ENCODE measurements at places on chromosomes 12 and 14. TPM values are rescaled to one million over a fixed set of nuclear protein-coding genes. Genes with fewer than 3 reads are reported as not detected.

GRCh38 chr12:66774929-66775328 lies 96.1 kb upstream of the GRIP1 start:
- no peak for DNase-seq
- no peak overlapping the region for H3K4me3 ChIP-seq
- peaks cover 20% of the 10 kb centered on the region for H3K4me1 ChIP-seq
- no peaks in the 10 kb centered on the region for H3K36me3 ChIP-seq
- H3K27me3 ChIP-seq = no peaks in the 10 kb centered on the region
- no peak overlapping the region for H3K27ac ChIP-seq

- DNase-seq = no peak
- H3K36me3 ChIP-seq = peaks cover 41% of the 10 kb centered on the region
- peaks cover 17% of the 10 kb centered on the region for H3K4me1 ChIP-seq
- no peak overlapping the region for H3K4me3 ChIP-seq
- no peak overlapping the region for H3K27ac ChIP-seq
Measured at GRCh38 chr14:21431126-21431525, 24.8 kb downstream of the CHD8 start.

DNA sequence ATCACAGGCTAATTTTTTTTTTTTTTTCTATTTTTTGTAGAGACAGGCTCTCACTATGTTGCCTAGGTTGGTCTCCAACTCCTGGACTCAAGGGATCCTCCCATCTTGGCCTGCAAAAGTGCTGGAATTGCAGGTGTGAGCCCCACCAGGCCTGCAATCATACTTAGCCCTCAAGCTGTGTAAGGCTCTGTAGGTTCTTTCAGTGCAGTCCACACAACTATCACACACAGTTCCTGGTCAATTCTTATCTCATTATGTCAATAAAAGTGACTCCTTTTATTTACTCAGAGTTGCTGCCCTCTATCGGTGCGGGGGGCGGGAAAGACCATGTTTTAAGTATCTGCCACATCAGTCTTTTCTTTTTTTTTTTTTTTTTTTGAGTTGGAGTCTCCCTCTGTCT lies 29.0 kb downstream of the SLC2A3 start:
- no peak for DNase-seq
- H3K4me3 ChIP-seq = no peak overlapping the region
- H3K36me3 ChIP-seq = no peaks in the 10 kb centered on the region
- H3K4me1 ChIP-seq = peaks cover 16% of the 10 kb centered on the region
- H3K27me3 ChIP-seq = no peaks in the 10 kb centered on the region
- H3K27ac ChIP-seq = no peak overlapping the region

IAPP gene
- total RNA-seq = not detected

DNA sequence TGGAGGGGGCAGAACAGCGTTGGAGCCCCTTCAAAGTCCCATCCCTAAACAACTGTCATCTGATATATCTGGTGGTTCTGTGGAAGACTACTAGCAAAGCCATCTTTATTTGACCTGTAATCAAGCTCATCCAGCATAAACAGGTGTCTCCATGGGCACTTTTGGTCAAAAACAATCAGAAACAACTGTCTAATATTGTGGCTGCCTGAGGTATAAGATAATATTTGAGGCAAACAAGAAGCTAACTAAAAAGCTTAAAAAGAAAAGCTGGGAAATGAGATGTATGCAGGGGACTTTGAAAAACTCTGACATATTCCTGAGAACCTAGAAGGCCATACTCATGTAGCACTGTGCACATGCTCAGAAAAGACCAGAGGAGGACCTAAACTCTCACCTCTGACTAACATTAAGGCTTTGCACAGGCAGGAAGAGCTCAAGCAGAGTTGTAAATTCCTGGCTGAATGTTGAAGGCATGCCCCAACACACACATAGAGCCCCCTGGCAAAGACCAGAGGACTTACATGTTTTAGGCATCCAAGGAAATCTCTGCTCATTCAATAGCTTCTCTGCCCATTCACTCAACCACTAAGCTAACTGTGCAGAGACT lies 27.2 kb upstream of the AP4S1 start:
- H3K4me3 ChIP-seq = no peak overlapping the region
- DNase-seq = no peak
- H3K27ac ChIP-seq = no peak overlapping the region
- H3K27me3 ChIP-seq = no peaks in the 10 kb centered on the region

EFCAB11 gene
- total RNA-seq = 9.9 TPM

- H3K4me3 ChIP-seq = no peak overlapping the region
- H3K4me1 ChIP-seq = peaks cover 6% of the 10 kb centered on the region
- H3K36me3 ChIP-seq = peaks cover 3% of the 10 kb centered on the region
- H3K27ac ChIP-seq = no peak overlapping the region
- peaks cover 2% of the 10 kb centered on the region for H3K27me3 ChIP-seq
Measured at GRCh38 chr14:103165323-103165722, 42.1 kb downstream of the TNFAIP2 start.

ALX1 gene
- total RNA-seq = 12.4 TPM

GRCh38 chr12:99976762-99977161 lies 8.0 kb downstream of the ANKS1B start:
- DNase-seq = no peak
- H3K27ac ChIP-seq = no peak overlapping the region
- H3K4me1 ChIP-seq = peaks cover 7% of the 10 kb centered on the region
- H3K4me3 ChIP-seq = no peak overlapping the region

CIPC gene
- total RNA-seq = 22.9 TPM

SDSL gene
- total RNA-seq = 11.6 TPM

PTPRO gene
- 2.1 TPM for total RNA-seq

DNA sequence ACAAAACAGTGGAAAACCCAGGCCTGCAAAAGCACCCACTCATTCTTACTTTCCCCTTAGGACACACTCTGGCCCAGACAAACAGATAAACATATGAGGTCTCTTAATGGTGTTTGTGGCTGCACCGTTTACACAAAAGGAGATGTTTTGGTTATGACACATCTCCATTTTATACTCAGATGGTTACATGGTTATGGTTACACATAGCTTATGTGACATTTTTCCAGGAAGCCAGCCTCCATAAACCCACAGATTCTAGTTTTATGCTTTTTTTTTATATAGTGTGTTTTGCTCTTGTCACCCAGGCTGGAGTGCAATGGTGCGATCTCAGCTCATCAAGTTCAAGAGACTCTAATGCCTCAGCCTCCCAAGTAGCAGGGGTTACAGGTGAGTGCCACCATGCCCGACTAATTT lies 3.5 kb upstream of the KLRD1 start:
- H3K4me1 ChIP-seq = no peaks in the 10 kb centered on the region
- no peak overlapping the region for H3K27ac ChIP-seq
- H3K4me3 ChIP-seq = no peak overlapping the region
- H3K36me3 ChIP-seq = peaks cover 2% of the 10 kb centered on the region
- no peak for DNase-seq

GRIP1 gene
- total RNA-seq = 89.3 TPM

BBS10 gene
- total RNA-seq = 10.6 TPM

- no peaks in the 10 kb centered on the region for H3K27me3 ChIP-seq
- H3K4me3 ChIP-seq = peak within 1 kb of the TSS; percentile 72
- H3K36me3 ChIP-seq = peaks cover 11% of the 10 kb centered on the region
Measured at GRCh38 chr14:91113829-91114078, at the start of gene DGLUCY. Gene DGLUCY, plus strand, starts transcription at chr14:91114073. Its CDS starts 46,222 bp downstream, at chr14:91160295.

P2RX2 gene
- total RNA-seq = 8.6 TPM

DNA sequence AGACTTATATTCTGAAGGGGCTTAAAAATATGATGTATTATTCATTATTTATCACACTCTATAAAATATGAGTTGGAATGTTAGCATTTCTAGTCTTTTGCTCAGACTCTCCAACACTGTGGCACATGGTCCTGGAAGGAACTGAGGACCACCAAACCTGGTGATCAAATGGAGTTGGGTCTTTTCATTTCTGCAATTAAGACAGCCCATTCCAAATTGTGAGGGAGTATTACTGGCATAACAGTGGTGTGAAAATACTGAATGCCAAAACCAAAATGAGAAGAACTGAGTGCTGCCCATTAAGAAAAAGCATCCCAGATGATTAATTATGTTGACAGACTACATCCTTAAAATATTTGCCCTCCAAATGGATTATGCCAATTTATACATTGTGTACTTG lies 90.8 kb downstream of the NPAS3 start:
- H3K4me3 ChIP-seq = no peak overlapping the region
- H3K27ac ChIP-seq = no peak overlapping the region
- no peak for DNase-seq
- H3K27me3 ChIP-seq = no peaks in the 10 kb centered on the region

DNA sequence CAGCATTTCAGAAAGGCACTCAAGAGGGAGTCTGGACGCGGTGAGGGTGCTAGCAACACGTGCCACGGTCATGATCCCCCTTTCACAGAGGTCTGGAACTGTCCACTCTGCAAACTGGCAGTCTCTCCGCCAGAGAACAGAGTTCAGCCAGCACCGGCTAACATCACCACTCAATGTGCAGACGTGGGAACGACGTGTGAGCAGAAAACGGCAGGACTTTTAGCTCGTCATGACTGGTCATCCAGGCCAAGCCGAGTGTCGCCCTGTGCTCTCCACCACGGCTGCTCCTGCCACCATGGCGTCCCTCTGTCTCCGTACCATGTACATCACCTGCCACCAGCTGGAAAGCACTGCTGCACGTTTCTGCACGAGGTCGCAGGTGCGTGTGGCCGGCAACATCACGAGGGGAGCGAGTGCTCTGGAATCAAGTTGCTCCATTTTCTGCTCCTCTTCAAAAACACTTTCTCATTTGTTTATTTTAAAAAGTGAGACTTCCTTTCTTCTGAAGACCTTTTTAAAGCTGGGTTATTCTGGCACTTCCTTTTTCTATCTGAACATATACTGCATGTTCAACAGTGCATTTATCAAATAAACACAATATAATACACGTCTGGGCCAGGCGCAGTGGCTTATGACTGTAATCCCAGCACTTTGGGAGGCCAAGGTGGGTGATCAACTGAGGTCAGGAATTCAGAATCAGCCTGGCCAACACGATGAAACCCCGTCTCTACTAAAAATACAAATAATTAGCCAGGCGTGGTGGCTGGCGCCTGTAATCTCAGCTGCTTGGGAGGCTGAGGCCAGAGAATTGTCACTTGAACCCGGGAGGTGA lies 28.0 kb downstream of the SLC15A4 start:
- H3K36me3 ChIP-seq = peaks cover 63% of the 10 kb centered on the region
- no peak overlapping the region for H3K4me3 ChIP-seq

GRCh38 chr14:64245491-64245890 lies 48.7 kb downstream of the ESR2 start:
- H3K4me3 ChIP-seq = no peak overlapping the region
- no peak for DNase-seq
- H3K36me3 ChIP-seq = no peaks in the 10 kb centered on the region
- H3K4me1 ChIP-seq = no peaks in the 10 kb centered on the region

DNA sequence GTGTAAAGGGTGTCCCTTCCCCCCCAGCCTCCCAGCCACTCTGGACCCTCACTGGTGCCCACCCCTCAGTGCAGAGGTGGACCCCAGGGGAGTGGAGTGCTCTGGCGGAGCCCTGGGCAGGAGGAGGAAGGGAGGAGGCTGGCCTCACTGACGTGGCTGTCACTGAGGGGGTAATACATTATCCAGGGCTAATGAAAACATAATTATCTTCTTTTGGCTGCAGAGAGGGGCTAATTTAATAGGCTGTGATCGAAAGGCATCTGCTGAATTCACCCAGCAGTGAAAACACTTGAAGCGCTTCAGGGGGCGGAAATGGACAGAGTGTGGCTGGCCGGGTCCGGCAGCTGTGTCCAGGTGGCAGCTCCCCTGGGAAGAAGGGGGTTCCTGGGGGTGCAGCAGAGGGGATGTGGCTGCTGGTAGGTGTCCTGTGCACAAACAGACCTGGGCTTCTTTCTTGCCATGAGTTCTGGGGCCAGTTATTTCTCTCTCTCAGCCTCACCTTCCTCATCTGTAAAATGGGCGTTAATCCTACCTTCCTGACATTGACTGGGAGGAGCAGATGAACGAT lies 3.7 kb upstream of the NOS1 start:
- no peaks in the 10 kb centered on the region for H3K4me1 ChIP-seq
- H3K4me3 ChIP-seq = no peak overlapping the region
- no peak overlapping the region for H3K27ac ChIP-seq
- no peaks in the 10 kb centered on the region for H3K36me3 ChIP-seq
- DNase-seq = no peak

GRCh38 chr14:39212034-39212433 lies 21.7 kb upstream of the MIA2 start:
- no peaks in the 10 kb centered on the region for H3K36me3 ChIP-seq
- H3K27ac ChIP-seq = no peak overlapping the region
- no peaks in the 10 kb centered on the region for H3K4me1 ChIP-seq

DNA sequence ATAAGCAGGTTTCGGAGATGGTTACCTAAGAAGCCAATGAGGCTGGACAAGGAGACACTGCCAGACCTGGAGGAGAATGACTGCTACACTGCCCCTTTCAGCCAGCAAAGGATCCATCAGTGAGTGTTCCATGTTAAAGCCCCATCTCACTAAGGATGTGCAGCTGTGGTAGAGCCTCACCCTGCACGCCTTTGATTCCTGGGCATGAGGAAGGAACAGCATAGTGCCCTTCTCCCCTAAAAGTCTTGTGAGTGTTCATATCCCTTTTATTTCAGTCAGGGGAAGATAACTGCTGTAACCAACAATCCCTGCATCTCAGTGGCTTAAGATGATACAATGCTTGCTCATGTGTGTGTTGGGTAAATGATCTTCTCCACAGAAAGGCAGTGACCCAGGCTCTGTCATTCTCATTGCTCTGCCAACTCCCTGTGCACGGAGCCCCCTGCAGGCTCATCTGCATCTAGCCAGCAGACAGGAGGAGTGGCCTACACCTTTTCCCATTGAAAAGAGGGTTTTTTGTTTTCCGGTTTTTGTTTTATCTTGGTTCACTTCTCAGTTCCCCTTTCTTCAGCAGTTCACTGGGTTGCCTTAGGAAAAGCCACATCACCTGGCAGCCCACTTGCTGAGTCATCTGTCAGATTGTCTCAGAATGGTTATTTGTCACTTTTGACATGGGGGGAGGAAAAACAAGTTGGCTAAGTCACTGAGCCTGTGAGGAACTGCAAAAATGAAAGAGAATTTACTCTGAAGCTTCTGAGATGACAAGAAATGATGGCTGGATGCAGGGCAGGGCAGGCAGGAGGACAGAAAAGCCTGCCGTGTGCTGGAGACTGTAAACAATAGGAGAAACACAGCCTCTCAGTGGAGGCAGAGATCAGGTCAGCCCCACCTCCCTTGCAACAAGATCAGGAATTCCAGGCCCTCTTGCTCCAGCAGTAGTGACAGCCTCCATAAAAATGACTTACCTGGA lies 193.3 kb downstream of the ANO4 start:
- H3K4me3 ChIP-seq = no peak overlapping the region
- no peaks in the 10 kb centered on the region for H3K36me3 ChIP-seq
- H3K27me3 ChIP-seq = peaks cover 3% of the 10 kb centered on the region
- no peak for DNase-seq
- peaks cover 26% of the 10 kb centered on the region for H3K4me1 ChIP-seq
